ENCODE measurements at places on chromosomes 2 and 18.

DNA sequence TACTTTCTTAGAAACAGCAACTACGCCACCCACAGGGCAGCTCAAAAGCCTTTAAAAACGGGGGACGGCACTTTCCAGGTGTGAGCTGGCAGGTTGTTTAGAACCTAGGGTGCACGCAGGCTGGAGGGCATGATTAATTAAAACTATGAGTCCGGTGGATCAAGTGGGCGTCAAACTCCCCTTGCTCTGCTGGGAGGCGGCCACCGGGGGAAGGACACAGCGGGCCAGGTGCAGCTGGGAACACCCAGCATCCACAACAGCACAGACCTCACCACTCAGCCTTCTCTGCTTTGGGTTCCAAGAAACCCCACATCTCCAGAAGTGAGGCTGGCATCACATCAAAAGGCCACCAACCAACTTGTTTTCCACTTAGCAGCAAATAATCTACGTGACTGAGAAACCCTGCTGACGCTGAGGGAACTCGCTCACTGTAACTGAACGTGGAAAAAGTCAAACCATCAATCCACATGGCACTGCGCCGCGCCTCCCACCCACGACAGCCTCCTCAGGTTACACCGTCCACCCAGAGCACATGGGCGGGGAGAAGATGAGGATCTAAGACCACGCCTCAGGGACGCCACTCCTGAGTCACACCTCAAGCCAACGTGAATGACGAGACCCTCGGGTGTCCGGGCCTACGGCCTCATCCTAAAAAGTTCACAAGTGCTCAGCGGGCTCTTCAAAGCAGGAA is 118.2 kb downstream of the ZNF516 start:
- no peak for DNase-seq

DNA sequence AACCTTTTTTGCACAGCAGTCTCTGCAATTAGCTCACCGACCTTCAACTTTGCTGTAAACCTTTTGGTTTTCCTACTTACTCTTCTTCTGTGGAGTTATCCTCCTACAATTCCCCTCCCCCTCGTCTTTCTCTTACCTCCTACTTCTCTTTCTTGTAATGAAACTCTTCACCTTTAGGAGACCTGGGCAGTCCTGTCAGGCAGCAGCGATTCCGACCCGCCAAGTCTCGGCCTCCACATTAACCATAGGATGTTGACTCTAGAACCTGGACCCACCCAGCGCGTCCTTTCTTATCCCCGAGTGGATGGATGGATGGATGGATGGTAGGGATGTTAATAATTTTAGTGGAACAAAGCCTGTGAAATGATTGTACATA is 8.3 kb downstream of the TBR1 start:
- DNase-seq, result no peak

- DNase-seq, result no peak
These were observed 34.1 kb downstream of the HK2 start for GRCh38 chr2:74867841-74868658.

GRCh38 chr18:6729247-6730091 is at the start of gene ARHGAP28:
ARHGAP28 (plus strand) TSS chr18:6729716; CDS start chr18:6729822, 106 bp downstream.
- peak; percentile 90 for DNase-seq

DNA sequence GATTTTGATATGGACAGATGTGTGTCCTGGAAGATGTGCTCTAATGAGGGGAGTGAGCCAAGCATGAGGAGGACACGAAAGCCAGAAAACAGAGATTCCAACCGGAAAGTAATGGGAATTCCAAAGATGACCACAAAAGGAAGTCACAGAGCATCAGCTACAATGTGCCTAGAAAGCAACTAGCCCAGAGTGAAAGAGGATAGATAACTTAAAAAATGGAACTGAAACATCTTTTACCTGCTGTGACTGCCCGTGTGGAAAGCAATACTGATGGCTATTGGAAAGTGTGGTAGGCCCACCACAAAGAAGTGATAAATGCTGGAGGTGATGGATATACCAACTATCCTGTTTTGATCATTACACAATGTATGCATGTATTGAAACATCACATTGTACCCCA is 21.6 kb downstream of the DNMT3A start:
- no peak for DNase-seq

GRCh38 chr18:79540161-79540903 is 139.3 kb upstream of the CTDP1 start:
- no peak for DNase-seq

DNA sequence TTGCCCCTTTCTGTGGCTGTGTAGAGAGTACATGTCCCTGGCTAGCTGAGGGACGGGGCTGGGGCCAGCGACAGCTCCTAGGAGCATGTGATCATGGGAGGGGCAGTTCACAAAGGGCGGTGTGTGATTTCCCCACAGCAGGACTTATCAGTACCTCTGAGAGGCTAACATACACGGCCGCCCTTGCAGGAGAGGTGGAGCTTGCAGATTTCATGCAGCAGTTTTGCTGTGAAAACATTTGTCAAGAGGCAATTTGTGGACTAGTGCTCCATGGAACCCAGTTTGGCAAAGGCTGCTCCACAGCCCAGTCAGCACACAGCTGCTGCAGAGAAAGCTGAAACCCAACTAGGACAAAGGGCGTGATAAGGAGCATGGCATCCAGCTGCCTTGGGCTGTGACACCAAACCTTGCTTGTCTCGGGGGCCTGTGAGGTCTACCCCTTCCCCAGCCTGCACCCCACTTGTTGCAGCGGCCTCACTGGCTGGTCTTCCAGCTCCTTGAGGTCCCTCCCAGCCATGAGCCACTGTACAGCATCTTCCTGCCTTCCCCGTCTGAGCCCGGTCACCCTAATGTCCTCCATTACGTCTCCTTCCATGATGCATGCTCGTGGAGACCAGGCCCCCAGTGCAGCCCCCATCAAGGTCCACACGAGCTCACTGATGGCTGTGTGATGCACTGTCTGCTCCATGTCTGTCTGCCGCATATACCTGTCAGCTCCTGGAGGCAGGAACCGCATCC is 121.4 kb upstream of the HDAC4 start:
- no peak for DNase-seq

GRCh38 chr2:63983986-63984605 is 35.1 kb downstream of the VPS54 start:
- no peak for DNase-seq

DNA sequence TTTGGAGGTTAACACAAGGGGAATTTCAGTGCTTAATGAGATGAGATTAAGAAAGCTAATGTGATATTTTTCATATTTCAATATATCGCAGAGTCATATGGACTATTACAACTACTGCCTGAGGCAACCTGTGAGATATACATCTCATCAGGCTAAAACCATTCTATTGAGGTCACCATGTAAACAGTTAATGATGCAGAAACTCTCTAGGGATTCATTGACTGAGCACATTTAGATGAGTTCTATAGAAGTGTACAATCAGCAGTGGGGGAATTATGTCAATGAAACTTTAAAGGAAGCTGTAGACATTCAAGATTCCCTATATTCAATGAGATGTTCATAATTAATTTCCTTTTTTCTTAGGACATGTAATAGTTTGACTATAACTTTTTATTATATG is 687.4 kb upstream of the SYT4 start:
- DNase-seq, result no peak

GRCh38 chr2:232542715-232543467 is 3.4 kb downstream of the CHRNG start:
- no peak for DNase-seq

- DNase-seq, result no peak
These were observed 12.0 kb downstream of the CATIP start for GRCh38 chr2:218368621-218369153.

GRCh38 chr2:207869784-207870778 is 100.4 kb upstream of the FZD5 start:
- no peak for DNase-seq

- DNase-seq, result no peak
These were observed 13.9 kb downstream of the ARPC2 start for GRCh38 chr2:218230882-218231281.
